ENCODE measurements at places on chromosomes 2 and 18. TPM values are rescaled to one million over a fixed set of nuclear protein-coding genes. Genes with fewer than 3 reads are reported as not detected.

DYNAP gene
- total RNA-seq, result not detected

PAX8 gene
- total RNA-seq, result 0.12 TPM

NTSR2 gene
- total RNA-seq, result not detected

EPHA4 gene
- 33.2 TPM for total RNA-seq
